HFFc6 (cell line): ENCODE measurements at places on chromosomes 6 and 20.

DNA sequence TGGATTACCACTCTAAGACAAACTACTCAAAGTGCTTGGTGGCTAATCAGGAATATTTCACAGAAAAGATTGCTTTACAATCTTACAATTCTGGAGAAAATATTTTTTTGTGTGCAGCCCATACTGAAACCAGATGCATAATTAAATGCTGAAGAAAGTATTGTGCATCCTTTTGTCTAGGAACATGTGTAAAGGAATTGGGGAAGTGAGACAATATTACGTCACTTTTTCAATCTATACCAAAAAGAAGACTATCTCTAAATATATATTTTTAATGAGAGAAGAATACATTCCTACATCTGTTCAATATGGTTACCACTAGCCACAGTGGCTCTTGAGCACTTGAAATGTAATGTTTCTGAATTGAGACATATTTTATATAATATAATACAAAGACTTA lies 992.5 kb upstream of the ADGRB3 start:
- no peak for DNase-seq

GRCh38 chr20:51884561-51884960 lies 82.2 kb upstream of the SALL4 start:
- peak; percentile 9 for DNase-seq

GRCh38 chr6:150016324-150017185 lies 8.8 kb downstream of the RAET1L start:
- peak; percentile 52 for DNase-seq

- peak; percentile 87 for DNase-seq
These were observed 50.5 kb upstream of the DST start for GRCh38 chr6:56693246-56693607.

DNA sequence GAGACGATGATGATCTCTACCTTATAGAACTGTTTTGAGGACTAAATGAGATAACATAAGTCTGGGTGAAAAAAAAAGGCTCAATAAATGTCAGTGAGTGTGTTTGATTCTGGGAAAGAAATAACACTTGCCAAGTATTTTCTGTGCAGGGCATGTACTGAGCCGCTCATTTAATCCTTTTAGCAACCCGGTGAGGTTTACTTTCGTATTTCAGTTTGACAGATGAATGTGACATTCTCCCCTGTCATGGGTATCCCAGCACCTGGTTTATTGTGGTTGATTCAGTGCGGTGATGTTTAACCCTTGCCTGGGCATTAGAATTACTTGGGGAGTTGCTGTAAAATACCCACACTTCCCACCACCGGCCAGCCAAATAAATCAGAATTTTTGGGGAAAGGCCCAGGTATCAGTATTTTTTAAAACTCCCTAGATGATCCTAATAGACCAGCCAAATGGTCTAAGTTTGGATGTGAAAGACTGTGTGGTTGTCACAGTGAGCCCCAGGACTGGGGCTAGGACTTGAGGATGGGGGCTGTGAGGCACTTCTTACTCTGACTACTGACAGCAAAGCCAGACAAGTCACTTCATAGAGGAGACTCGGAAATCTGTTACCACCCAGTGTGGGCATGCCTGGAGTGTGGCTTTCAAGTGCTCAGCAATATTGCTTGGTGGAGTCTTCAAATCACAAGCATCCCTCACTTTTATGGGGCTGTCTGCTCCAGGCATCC lies 100.2 kb upstream of the KCNG1 start:
- DNase-seq = no peak

GRCh38 chr20:12989586-12990115 lies 19.1 kb upstream of the SPTLC3 start:
- DNase-seq = no peak

- no peak for DNase-seq
These were observed 3.0 kb downstream of the LAMA4 start for GRCh38 chr6:112251171-112251875.

DNA sequence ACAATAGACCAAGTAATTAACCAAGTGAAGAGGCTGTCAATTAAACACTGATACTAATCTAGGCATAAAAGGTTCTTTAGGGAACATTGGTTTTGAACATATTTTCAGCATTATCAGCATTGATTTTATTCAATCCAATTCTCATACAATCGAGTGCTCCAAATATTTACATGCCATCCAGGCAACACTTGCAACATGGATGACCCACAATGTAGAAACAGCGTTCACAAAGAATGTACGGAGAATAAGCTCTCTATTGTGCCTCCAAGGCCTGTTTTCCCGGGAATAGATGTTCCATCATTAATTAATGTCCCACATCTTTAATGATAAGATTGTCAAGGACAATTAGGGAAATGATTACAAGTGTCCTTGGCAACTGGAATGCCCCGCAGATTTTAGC lies 117.4 kb downstream of the RFX6 start:
- DNase-seq = no peak

DNA sequence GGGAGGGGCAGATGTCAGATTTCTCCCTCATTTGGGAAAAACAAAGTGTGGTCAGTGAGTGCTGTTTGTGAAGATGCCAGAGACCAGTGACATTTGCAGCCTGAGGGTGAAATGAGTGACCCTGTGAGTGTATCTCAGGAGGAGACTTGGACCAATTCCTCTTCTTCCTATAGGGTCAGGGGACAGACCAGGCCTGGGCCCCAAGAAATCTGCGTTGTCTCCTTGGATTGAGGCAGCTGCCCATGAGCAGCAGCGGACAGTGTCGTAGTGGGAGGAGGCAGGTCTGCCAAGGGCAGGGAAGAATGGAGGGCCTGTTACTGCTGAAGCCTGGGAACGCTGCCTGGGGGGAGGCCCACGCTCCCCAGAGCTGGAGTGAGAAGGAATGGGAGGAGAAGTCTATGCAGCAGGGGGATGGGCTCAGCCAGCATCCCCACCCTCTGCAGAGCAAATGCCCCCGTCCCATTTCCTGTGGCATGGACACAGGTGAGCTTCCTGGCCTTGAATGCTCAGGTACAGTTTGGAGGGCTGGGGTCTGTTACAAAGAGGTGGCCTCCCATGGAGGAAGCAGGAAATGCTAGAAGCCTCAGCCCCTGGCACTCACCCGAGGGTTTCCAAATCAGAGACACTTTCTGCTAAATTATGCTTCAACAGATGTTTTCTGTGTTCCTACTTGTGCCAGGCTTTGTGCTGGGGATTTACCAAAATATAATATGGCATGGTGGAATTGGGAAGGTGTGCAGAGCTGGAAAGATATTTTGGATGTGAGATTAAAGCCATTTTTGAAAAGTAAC lies 29.8 kb downstream of the DAAM2 start:
- no peak for DNase-seq

GRCh38 chr6:149436647-149437046 lies 36.6 kb downstream of the SUMO4 start:
- no peak for DNase-seq

GRCh38 chr20:47999166-47999565 lies 213.9 kb upstream of the SULF2 start:
- no peak for DNase-seq

DNA sequence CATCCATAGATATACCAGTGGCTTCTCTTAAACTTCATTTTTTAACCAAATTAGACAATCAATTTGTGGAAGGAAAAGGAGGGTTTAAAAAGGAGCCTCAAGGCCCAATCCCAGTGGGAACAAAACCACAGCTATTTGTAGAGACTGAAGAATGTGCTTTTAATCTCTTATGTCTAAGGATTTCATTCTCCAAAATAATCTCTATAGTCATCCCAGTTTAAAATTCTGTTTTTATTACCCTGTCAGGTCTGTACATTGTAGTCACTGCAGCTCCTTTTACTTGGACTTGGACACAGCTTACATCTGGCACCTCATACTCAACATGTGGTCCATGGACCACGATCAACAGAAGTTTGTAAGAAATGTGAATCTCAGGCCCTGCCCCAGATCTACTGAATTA lies 152.1 kb upstream of the STMND1 start:
- DNase-seq = peak; percentile 28

GRCh38 chr20:44598423-44599305 lies 16.3 kb downstream of the PKIG start:
- no peak for DNase-seq

DNA sequence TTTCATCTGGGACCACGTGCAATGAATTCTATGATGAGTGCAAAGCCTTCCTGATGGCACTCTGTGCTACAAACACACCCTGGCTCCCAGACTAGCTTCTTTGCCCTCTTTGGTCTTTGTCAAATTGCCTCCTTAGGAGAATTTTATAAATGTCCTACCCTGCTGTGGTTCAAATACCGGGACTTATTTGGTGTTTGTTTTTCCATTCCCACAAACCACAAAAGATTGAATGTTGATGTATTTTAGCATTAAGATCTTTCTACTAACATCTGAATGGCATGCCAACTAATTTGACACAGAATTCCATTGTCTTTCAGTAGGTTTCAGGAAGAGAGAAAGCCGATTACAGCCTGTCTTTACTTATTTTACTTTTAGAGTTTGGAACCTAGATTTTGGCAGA lies 424.2 kb upstream of the SLC35B3 start:
- DNase-seq = no peak

DNA sequence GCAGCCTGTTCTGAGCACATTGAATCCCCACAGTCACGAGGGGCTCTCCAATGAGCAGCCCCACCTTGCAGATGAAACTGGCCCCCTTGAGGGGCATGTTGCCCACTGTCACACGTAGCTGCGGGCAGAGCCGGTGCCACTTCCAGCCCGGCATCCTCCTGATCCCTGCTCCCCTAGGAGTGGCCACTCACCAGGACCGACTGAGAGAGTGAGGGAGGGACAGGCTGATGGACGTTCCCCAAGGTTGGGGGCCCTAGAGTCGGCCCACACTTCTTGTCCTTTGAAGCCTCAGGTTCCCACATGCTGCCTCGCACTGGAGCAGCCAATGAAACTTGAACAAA lies 10.5 kb downstream of the ENTPD6 start:
- DNase-seq = no peak

DNA sequence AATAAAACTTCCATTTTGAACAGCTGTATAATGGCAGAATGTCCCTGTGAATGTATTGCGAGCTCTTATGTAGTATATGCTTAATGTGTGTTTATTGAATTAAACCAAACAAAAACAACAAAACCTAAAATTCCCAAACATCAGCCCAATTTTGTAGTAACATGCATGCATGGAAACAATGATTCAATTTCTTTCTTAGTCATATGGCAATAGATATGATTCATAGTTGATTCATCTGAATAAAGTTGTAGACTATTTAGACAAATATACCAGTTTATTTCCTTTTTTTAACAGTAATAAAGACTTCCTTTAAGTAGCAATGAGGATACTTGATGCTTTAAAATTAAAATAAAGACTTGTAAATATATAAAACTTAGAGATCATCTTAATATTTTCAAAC lies 670.6 kb downstream of the CD109 start:
- peak; percentile 15 for DNase-seq
